ENCODE measurements at places on chromosomes 1 and 21. TPM values are rescaled to one million over a fixed set of nuclear protein-coding genes. Genes with fewer than 3 reads are reported as not detected.

Gene NFASC
- total RNA-seq: 0.77 TPM

Gene ZNF124
- total RNA-seq: 35.1 TPM

Gene FLG2
- under 0.01 TPM for total RNA-seq

Gene FGR
- total RNA-seq: 0.09 TPM

Gene SAMD13
- 0.94 TPM for total RNA-seq

Gene CFAP141
- total RNA-seq: not detected

Measured in bronchial smooth muscle cell (primary cell).